Mesenteric fat pad (tissue), 1 donor: ENCODE measurements at places on chromosomes 7 and 10. TPM values are rescaled to one million over a fixed set of nuclear protein-coding genes. Genes with fewer than 3 reads are reported as not detected.

DNA sequence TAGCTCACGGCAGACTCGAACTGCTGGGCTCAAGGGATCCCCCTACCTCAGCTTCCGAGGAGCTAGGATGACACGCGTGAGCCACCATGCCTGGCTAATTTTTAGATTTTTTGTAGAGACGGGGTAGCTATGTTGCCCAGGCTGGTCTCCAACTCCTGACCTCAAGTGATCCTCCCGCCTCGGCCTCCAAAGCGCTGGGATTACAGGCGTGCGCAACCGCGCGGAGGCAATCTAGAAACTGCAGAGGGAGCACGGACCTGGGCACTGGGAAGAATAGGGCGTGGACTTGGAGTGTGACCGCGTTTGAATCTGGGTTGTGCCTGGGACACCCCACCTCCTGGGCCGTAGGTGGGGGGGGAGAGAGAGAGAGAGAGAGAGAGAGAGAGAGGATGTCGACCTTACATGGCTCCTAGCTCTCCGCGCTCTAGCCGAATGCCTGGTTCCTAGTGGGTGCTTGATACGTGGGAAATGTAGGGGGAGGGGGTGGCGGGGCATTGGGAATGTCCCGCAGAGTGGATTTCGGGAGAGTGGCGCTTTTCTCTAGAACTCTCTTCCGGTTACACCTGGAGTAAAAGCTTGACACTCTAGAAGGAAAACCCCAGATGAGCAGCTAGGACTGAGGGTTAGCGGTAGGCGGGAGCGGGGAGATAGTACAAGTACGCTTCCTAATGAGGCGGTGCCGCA lies 1.2 kb upstream of the MAP3K8 start:
- no peak for DNase-seq

GRCh38 chr7:114334989-114335388 lies 79.6 kb upstream of the FOXP2 start:
- DNase-seq: no peak

Gene LIPJ
- total RNA-seq: not detected

Gene ZNF727
- total RNA-seq: 4.1 TPM

Gene CFTR
- 0.22 TPM for total RNA-seq

GRCh38 chr10:89805599-89806013 lies 104.2 kb downstream of the KIF20B start:
- no peak for DNase-seq
